ENCODE measurements at places on chromosomes 6 and 20.
A peak's percentile ranks its signal among the peaks of the same experiment; 100 is the strongest.

DNA sequence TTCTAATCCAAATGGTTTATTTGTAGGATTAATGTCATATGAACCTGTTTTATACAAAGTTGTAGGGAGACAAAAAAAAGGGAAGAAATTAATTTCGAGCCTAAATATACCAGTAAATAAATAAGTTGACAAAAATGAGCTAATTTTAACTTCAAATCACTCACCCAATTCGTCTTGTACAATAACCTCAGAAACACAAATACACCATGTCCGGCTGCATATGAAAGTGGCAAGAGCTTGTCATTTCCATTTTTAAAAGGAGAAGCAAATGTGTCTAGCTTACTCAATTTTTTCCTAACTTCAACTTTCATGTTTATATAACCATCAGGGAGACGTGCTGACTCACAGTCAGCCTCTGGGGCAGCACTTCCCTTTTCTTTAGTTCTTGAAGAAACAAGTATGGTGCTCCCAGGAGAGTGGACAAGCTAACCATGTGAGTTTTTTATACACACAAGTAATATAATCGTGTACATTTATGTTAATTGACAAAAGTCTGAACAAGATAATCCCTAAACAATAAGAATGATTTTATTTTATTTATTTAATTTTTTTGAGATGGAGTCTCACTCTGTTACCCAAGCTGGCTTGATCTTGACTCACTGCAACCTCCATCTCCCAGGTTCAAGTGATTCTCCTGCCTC is 55.5 kb upstream of the SGK1 start:
- peak; percentile 47 for DNase-seq

- no peak for DNase-seq
Measured at GRCh38 chr20:13220904-13221297, at the start of gene ISM1. Gene ISM1 (plus strand): TSS chr20:13221274. CDS start chr20:13221777, 503 bp downstream.

DNA sequence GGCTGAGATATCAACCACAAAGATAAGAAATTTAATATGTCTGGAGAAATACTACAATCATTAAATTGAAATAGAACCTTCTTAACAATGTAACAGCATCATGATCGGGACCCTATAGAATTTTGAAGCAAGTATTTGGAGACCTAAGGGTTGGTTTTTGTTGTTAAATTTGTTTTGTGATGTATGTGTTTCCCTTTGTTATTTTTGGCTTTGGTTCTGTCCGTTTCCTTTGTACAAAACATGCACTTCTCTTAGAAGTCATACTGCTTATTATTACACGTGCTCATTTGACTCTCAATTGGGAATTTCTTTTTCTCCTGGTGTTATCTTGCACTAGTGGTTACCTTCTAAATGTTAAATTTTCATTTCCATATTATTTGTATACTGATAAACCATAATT is 4.0 kb upstream of the PLN start:
- DNase-seq, result no peak

DNA sequence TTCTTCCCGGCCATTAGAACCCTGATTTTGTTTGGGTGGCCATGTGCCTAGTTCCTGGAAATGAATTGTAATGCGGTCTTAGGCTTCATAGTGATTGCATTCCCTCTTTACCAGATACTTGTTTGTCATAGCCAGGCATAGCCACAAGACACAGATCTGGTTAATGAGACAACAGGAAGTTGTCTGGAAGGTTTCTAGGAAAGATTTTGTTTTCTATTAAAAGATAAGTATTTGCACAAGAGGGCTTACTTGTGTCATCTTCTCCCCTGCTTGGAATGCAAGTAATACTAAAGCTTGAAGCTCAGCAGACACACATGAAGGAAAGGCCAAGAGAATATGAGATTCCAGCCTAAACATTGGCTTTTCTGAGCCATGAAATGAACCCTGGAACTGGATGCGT is 12.9 kb downstream of the FARS2 start:
- no peak for DNase-seq

GRCh38 chr6:13615792-13616120 is 621 bp downstream of the NOL7 start:
- DNase-seq, result peak; percentile 55

- DNase-seq, result no peak
Measured at GRCh38 chr6:167751579-167752115, 75.1 kb upstream of the AFDN start.

DNA sequence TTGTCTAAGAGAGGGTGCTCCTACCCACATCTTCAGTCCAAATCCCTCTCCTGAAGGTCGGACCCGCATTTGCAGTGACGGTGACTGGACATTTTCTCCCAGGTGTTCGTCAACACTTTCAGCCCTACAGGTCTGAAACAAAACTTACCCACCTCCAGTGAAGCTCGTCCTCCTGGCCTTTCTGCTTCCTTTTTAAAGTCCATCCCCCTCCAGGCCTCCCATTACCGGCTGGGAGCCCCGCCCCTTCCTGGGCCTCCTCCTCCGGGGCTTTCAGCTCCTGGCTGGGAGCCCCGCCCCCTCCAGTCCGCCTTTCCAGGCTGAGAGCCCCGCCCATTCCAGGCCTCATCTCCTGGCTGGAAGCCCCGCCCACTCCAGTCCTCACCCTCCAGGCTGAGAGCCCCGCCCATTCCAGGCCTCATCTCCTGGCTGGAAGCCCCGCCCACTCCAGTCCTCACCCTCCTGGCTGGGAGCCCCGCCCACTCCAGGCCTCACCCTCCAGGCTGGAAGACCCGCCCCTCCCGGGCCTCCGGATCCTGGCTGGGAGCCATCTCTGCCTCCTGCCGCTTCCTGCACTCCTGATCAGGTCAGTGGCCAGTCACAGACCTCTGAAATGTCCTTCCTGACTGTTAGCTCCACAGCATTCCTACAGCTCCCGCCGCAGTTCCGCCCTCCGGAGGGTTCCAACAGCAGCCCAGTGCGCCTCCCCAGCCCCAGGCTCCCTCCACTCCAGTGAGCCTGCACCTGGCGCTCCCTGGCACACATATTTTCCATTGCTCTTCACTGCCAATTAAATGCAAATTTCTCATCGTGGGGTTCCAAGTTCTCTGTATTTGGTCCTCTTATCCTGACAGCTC is 98.5 kb downstream of the LY86 start:
- DNase-seq, result no peak

DNA sequence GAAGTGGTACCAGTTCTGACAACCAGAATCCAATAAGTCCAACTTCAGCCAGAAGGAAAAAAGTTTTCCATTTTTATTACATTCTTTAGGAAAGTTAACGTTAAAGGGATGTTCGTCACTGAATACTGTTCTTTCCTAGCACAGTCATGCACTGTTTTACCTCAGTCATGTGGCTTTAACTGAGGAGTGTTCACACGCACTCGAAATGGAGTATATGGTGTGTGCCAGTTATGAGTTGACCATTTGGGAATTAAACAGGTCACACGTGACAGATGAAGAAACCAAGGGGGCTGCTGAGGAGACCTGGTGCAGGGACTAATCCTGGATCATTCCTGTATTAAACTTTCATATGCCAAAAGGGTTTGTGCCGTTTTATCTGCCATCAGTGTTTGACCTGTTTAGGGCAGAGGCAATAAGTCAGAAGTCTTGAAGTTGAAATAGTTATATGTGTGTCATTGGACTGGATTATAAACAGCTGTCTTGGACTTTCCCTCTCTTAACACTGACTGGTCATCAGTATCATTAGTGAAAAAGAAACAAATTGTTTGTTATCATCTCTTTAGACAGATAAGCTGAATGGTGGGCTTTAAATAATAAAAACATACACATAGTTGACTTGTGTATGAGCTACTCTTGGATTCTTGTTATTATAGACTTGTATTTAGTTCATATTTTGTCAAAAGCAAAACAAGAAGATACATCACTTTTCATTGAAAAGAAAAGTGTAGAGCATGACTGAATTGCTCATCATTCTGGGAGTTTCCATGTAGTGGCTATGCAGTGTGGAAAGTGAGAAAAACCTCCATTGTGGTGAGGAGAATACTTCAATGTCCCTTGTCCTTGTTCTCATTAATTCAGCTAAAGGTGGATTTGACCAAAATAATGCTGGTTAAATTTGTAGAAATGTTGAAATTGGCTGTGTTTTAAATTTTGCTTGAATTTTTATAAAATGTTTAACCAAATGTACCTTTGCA is 123.5 kb upstream of the SAMD5 start:
- DNase-seq, result no peak

DNA sequence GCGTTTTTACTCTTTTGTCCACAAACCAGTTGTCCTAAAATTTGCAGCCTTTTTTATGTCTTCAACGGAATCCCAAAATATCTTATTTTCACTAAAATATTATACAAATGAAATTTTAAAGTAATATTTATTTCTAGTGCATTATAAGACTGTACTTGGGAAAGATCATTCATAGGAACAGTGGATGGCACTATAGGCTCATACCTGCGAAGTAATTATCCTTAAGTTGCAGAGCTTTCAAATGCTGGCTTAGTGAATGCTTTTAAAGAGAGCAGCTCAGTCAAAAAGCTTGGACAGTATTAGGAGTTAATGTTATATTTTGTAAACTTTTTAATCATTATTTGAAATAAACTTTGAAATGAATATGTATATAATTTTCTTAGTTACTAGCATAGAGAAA is 254.9 kb downstream of the CDKAL1 start:
- no peak for DNase-seq
